ENCODE measurements at places on chromosomes 6 and 20.

- no peak for DNase-seq
Measured at GRCh38 chr20:16942756-16943155, 194.6 kb downstream of the OTOR start.

DNA sequence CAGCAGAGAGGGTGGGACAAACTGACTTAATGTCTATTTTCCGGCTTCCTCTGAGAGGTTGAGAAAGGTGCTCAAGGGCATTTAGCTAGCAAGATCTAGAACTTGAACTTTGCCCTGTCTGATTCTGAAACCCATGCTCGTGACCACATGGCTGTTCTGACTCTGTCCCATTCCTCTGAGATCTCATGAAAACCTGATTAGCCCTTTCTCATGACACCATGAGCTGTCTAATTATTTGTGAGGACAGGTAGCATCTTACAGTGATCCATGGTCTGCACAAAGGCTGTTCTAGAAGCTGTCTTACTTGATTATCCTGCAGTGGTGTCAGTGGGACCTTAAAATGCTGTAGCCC, 89.6 kb upstream of the TOX2 start:
- no peak for DNase-seq

DNA sequence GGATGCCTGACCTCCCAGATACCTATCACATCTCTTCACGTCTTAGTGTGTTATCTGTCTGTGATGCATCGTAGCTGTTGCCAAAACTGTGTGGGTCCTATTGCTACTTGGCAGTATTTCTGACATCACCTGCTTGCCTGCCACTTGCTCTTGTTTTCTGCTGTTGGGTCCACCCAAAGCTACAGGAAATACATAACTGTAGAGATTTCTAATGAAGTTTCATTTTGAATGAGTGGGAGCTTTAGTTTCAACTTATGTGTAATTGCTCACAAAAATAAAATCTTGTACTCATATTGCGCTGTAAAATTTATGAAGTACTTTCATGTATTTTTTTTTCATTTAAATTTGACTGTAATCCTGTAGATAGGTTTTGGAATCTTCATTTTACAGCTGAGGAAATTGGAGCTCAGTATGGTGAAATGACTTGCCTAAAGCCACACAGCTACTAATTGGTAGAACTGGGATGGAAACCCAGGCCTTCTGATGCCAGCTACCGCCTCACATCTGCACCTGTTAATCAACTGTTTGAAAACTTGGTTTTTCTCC, 113.6 kb upstream of the MAN1A1 start:
- no peak for DNase-seq

DNA sequence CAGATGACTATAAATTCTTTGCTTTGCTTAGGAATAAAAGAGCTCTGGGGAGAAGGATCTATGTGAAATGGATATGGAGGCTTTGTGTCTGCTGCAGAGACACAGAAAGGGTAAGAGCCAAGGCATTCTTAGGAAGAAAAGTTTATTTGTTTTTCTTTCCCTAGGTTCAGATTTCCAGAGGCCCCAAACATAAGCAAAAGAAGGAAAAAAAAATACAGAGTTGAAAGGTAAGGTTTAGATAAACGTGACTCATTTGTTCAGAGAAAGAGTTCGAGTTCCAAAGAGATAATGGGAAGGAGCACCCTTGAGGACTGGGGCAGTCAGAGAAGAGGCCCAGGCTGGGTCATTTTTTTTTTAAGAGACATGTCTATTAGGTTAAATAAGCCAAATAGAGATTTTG, 27.4 kb upstream of the BMP5 start:
- no peak for DNase-seq

GRCh38 chr6:75109022-75109421, 96.8 kb downstream of the COL12A1 start:
- DNase-seq, result no peak

GRCh38 chr6:20564777-20565176, 30.5 kb downstream of the CDKAL1 start:
- no peak for DNase-seq

DNA sequence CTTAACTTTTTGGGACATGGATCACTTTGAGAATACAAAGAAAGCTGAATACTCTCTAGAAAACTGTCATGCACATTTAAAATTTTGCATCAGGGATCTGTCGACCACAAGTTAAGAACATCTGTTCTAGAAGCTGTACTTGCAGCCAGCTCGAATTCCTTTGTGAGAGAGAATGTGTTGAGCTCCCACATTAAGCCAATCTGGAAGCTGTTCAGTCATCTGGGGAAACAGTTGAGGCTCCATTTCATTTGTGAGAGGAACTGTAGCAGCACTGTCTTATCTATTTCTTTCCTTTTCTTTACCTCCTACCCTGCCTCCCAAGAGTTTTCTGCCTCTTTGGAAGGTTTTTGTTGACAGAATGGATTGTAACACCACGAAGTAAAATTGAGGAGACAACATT, 50.8 kb downstream of the KAT14 start:
- DNase-seq, result no peak

DNA sequence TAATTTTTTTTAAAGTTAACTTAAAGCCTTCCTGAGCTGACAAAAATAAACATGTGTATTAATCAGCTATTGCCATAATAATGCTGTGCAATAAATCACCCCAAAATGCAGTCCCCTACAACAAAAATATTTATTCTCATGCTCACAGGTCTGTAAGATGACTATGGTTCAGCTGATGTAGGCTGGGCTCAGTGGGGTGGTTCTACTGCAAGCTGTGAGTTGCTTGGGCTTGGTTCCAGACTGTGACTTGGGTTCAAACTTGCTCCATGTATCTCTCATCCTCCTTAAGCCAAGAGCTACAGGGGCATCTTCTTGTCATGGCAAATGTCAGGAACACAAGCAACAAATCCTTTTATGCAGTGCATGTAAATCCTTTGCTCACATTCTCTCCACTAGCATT, 644.3 kb downstream of the KIF16B start:
- DNase-seq, result no peak

GRCh38 chr20:51413857-51414256, 128.7 kb downstream of the NFATC2 start:
- no peak for DNase-seq

GRCh38 chr20:10434467-10434831, 427 bp upstream of the MKKS start:
- peak; percentile 56 for DNase-seq

DNA sequence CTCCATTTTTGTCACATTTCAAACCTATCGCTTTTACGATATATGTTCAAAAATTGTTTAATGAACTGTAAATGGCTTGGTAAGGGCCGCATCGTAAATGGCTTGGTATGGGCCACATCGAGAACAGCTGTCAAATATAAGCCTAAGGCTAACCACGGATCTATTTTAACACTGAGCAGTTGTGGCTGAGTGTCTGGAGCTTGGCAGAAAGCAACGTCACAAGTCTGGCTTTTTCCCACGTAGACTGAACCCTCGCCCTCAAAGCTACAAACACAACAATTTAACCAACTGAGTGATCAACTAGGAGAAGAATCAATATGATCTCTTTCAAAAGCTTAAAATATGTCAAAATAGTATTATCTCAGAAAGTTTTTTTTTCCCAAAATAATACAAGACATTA, 71.4 kb upstream of the PRSS16 start:
- no peak for DNase-seq

GRCh38 chr6:117265410-117266256, at the start of gene VGLL2:
TSS of gene VGLL2 (plus strand) at chr6:117265558. CDS start at chr6:117265764, 206 bp downstream.
- no peak for DNase-seq

GRCh38 chr6:35665573-35665972, 23.1 kb downstream of the FKBP5 start:
- DNase-seq, result no peak

- DNase-seq, result no peak
Measured at GRCh38 chr20:34708621-34709043, 4.5 kb downstream of the TP53INP2 start.

DNA sequence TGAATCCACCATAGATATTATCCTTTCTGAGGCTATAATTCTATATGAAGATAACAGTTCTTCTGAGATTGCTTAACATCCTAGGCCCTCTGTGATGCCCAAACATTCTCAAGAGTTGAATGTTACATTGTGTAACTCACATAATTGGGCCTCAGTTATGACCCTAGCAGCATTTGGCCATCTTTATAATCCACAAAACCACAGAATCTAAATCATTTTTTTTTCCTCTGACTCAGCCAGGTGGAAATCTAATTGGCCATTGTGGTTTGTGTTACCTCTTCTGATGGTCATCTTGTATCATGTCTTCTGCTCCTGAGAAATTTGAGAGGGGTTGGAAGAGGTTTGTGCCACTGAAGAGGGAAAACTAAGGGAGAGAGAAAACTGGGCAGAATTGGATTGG, 99.5 kb downstream of the LINC00237 start:
- no peak for DNase-seq

DNA sequence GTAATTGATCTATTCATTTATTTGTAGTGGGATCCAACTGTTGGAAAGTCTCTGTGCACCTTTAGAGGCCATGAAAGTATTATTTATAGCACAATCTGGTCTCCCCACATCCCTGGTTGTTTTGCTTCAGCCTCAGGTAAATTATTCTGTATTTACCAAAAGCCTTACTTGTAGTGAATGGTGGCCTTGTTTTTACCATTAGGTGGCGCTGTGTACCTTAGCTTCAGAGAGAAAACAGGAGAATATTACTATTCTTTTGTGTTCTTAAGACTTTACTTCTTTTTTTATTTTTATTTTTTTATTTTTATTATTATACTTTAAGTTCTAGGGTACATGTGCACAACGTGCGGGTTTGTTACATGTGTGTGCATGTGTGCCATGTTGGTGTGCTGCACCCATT, 23.7 kb downstream of the PEX7 start:
- DNase-seq, result no peak

DNA sequence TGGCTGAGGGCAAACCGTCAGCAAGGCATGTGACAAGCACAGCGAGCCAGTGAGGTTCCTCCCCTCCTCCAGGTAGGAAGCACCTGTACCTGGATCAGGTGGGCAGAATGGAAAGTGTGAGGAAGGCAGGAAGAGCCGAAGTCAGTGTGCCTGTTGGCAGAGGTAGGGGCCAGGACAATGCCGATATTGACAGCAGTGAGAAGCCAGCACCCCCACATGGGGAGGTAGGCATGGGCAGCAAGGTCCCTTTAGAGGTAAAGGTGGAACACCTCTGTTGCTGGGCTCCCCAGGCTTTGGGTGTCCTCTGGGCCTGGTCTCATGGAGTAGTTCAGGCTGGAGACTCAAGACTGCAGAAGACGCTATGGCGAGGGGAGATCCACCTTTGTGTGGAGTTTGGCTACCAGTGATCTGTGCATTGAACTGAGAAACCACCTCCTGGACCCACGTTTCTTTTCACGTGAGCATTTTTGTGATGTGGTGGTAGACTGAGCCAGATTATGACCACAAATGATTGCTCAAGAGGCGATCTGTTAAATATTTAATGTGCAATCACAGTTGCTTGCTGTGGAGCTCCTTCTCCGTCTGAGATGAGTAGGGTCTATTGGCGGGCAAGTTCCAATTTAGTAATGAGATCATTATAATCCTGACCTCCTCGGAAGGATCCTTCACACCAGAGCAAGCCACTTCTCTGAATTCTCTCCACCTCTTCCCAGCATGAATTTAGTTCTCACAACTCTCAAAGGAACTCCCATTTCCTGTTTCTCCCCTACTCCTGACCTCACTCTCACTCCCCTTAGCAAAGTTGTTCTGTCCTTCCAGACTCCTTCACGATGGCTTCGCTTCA, 174.8 kb downstream of the CDH26 start:
- DNase-seq, result no peak

GRCh38 chr6:122116835-122117627, 282.4 kb upstream of the HSF2 start:
- no peak for DNase-seq

DNA sequence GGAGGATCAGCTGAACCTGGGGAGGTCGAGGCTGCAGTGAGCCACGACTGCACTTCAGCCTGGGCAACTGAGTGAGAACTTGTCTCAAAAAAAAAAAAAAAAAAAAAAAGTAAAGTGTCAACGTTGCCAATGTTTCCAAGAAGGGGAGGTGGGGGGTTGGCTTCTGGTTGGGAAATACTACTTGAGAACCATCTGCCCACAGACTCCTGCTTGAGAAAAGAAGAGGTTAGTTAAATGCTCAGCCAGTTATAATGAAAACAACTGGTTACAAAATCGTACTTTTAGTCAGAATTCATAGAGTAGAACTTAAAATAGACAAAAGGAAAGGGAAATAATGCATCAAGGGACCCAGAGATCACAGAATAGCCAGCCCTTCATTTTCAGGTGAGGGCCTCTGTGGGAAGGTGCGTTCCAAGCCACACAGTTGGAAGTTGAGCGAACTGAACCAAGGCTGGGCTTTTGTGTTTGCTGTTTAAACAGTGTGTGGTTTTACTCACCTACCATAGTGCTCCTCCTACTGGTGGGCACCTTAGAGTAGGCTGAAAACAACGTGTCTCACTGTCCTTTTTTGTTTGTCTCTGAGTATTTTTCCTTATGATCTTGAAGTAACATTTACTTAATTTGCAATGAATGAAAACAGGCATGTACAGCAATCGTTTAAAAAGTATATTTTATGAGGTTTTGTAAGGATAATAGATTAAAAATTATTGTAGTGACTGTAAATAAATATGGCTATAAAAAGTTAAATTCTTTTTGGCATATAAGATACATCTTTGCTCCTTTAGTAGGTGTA, 200.7 kb downstream of the BCAS1 start:
- peak; percentile 40 for DNase-seq

GRCh38 chr6:66926060-66926459, 1219.0 kb upstream of the EYS start:
- no peak for DNase-seq

- no peak for DNase-seq
Measured at GRCh38 chr6:99603421-99604165, 3.0 kb upstream of the PRDM13 start.

GRCh38 chr6:14819001-14819400, 426.9 kb upstream of the JARID2 start:
- no peak for DNase-seq

DNA sequence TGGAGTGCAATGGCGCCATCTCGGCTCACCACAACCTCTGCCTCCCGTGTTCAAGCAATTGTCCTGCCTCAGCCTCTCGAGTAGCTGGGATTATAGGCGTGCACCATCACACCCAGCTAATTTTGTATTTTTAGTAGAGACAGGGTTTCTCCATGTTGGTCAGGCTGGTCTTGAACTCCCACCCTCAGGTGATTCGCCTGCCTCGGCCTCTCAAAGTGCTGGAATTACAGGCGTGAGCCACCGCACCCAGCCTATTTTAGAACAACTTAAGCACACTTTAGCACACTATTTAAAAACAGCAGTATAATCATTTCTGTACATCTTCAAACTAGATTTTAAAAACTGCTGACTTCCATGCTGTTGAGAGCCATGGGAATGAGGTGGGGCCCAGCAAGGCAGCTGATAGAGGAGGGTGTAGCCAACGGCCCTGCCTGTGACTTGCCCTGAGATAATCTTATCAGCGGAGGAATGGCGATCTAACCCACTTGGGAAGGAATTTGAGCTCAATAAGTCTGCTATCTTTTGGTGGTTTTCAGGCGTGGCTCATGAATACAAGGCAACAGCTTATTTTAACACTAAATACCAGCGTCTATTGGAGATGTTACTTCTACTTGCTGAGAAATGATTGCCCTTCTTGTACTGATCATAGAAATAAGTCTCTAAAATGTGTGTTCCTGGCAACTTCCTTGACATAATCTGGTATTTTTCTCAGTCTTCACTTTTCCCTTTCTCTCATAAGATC, 12.1 kb downstream of the ZDHHC14 start:
- DNase-seq, result no peak

Measured in stimulated activated CD4-positive, alpha-beta T cell treated with anti-CD3 and anti-CD28 coated beads, Interleukin-1b, Interleukin-23, amount 100 ng/mL, for 24 hours (primary cell).